Glutamatergic neuron (in vitro differentiated cells): ENCODE measurements at places on chromosomes 12 and 14.

GRCh38 chr12:25295361-25295760, 44.6 kb upstream of the KRAS start:
- DNase-seq, result no peak

- DNase-seq, result no peak
These were observed 36.8 kb downstream of the FLVCR2 start for GRCh38 chr14:75615200-75615599.

DNA sequence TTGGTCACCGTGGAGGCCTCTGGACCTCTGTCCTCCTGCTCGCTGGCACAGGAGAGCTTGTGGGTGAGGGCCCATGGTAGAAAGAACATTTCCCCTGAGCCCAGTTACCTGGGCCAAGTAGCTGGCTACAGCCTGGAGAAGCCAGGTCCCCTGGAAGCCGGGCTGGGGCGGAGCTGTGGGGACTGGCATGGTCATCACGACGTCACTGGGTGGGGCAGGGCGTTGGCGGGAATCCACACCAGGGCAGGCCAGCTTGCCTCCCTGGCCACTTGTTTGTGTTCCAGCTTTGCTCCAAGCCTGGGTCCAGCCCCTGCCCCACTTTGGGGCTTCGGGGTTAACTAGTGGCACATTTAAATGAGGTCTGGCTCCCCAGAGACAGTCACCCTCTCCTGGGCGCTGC, 35.0 kb upstream of the SLC24A4 start:
- no peak for DNase-seq

DNA sequence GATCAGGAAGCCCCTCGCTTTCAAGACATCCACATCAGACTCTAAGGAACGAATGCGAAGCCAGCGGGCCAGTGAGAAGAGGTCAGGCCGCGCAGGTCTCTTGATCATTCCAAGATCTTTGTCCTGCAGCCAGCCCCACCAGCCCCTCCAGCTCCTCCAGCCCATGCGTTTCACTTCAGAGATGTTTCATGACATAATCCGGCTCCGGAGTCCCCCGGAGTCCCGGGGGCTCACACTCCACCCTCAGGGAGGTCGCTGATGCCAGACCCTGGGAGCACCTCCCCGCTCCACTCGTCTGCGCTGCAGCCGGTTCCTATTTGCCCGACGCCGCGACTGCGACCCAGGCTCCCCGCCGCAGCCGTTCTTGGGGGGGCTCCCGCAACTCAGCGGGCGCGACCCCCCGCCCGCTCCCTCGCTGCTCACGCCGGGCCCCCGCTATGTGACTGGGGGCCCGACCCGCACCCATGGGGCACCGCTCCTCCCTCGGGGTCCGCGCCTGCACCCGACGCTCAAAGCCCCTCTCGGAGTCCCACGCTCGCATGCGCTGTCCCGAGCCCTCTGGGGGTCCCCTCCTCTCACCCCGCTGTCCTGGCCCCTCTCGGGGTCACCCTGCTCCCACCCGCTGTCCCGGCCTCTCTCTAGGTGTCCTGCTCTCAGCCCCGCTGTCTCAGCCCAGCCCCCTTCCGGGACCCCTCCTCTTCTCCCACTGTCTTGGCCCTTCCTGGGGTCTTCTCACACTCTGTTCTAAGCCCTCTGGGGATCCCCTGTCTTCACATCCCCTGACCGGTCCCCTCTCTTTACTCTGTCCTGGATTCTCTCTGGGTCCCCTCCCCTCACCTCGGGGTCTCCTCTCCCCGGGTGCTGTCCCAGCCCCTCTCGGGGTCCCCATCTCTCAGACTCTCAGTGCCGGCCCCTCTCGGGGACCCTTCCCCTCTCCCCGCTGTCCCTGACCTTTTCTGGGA, 1.1 kb downstream of the TAOK3 start:
- peak; percentile 40 for DNase-seq

- no peak for DNase-seq
These were observed 107.9 kb upstream of the OR4E1 start for GRCh38 chr14:21781543-21781942.

DNA sequence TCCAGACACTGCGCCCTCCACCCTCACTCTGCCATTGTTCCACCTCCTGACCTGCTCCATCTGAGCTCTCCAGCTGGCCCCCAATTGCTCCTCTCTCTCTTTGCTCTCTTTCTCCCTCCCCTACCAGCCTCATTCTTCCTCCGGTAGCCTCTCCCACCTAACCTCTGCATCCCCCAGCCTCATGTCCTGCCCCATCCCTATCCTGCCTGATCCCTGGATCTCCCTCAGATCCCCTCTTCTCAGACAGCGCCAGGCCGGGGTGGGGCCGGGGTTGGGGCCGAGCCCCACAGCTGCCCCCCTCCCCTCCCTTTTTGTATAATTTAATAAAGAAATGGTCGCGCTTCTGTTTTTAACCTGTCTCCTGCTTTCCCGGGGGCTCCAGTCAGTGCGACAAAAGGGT, 1.7 kb upstream of the LAG3 start:
- no peak for DNase-seq

DNA sequence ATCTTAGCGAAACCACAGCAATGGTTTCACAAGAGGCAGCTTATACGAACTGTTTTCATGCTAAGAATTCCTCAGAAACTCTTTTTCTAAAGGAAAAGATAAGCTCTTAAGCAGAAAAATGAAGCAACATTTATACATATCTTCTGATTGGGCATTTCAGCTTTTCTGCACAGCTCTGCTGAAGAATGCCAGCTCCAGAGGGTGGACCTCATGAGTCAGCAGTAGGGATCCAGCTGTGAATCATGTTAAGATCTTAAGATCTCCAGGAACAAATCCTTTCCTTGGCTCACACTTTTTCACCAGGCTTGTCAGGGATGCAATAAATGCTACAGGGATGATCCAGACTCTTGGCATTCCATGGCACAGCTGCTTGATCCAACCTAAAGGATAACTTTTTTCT, 477.1 kb upstream of the CCDC196 start:
- no peak for DNase-seq

DNA sequence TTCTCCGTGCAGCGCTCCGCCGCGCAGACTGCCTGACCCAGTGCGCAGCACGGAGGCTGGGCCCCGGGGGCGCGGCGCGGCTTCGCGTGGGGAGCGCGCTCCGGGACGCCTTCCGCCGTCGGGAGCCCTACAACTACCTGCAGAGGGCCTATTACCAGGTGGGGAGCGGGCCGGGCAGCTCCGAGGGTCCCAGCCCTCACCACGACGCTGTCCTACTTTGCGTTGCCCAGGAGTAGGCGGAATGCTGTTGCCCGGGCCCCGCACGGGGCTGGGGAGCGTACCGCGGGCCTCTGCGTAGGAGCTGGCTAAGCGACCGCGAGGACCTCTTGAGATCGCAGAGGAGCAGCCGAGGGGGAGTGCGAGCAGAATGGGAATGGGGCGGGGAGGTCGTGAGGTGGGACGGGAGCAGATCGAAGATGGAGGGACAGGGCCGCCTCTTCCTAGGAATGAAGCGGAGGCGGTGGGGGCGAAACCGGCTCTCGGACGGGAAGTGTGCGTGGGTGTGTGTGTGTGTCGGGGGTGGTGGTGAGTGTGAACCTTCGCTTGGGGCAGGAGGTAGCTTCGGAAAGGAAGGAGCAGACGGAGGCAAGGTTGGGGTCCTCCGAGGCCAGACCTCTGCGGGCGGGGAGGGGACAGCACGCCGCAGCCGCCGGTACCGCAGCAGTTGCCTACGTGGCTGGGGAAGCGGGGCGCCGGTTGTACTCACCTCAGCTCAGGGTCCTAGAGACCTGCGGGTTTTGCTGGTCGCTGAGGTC, 751 bp downstream of the P3H3 start:
- peak; percentile 75 for DNase-seq

DNA sequence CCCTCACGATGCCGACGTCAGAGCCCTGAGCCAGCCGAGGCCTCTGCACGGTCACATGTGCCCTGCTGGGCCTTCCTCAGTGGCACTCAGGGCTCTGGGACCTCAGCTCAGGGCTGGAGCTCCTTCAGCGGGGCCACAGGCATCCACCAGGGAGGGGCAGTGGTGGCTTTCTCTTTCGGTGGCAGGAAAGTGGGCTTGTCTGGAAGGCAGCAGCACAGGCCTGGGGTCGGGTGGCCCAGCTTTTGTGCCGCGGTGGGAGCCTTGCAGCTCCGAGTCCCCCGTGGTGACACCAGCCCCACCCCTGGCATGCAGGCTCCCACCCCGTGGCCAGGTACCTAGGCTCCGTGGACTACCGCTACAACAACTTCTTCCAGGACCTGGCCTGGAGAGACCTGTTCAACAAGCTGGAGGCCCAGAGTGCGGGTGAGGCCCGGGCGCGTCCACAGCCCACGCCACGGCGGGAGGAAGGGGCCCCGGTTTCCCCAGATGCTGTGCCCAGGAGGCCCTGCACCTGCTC, 14.2 kb upstream of the TEX22 start:
- DNase-seq, result no peak

DNA sequence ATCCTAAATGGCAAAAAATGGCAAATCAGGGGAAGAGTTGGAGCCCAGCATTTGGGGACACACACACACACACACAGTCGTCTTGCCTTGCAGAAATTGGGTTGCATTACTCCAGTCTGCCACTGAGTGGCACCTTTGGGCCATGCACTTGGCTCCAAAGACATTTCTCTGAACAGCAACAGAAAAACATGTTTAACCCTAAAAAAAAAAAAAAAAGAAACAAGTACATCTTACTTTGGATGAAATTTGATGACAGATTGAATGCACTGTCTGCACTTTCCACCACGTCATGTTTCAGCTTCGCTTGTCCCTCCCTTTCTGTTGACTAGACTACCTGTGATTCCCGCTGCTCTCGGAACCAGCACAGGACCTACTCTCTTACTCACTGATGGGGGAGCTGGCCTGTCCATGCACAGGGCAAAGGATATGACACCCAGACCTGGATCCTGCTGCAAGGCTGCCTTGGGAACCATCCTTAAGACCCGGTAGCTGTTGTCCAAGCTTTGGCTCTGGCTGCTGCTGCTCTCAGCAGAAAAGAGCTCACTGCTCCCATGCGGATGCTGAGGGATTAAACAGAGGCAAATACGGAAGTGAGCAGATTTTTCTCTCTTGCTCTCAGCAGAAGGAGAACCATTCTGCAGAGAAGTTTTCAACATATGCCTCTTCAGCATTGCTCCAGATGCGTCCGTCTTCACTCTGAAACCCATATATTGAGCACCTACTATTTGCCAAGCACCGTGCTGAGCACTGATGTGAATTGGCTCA, 376.8 kb downstream of the DPF3 start:
- peak; percentile 83 for DNase-seq
